Activated CD4-positive, alpha-beta T cell treated with anti-CD3 and anti-CD28 coated beads, Interleukin-2, amount 50 U/mL, for 4 hours (primary cell): ENCODE measurements at places on chromosomes 2 and 18.

GRCh38 chr2:72965770-72966450 is 48.6 kb downstream of the EMX1 start:
- DNase-seq: no peak

DNA sequence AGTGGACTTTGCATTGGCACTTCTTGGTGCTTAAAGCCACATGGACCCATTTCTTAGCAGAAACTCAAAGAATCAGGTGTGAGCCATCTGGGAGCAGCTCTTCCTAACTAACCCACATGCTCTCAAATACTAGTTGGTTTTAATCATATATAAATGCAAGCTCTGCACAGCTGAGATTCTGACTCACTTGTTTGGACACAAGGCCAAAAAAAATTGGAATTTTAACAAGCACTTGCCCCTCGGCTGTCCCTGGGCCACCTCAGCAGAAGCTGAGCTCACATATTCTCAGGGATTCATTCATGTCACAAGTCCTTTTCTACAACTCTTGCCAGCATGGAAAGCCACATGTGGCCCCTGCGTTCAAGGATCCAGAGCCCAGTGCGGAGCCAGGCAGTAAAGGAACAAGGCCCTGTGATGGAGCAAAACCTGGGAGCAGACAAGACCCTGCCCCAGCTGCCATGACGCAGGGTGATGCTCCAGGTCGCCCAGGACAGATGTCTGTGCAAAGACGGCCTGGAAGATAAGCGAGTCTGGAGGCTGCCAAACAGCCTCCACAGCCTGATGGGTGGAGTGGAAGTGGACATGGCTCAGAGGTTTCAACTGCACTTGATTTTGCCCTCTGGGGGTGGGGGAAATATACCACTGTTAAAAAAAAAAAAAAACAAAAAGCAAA is 266.5 kb downstream of the EIPR1 start:
- no peak for DNase-seq

GRCh38 chr2:235659767-235660322 is 166.0 kb downstream of the AGAP1 start:
- DNase-seq: no peak

- no peak for DNase-seq
Measured at GRCh38 chr18:47420130-47420529, 168.7 kb upstream of the SKOR2 start.

DNA sequence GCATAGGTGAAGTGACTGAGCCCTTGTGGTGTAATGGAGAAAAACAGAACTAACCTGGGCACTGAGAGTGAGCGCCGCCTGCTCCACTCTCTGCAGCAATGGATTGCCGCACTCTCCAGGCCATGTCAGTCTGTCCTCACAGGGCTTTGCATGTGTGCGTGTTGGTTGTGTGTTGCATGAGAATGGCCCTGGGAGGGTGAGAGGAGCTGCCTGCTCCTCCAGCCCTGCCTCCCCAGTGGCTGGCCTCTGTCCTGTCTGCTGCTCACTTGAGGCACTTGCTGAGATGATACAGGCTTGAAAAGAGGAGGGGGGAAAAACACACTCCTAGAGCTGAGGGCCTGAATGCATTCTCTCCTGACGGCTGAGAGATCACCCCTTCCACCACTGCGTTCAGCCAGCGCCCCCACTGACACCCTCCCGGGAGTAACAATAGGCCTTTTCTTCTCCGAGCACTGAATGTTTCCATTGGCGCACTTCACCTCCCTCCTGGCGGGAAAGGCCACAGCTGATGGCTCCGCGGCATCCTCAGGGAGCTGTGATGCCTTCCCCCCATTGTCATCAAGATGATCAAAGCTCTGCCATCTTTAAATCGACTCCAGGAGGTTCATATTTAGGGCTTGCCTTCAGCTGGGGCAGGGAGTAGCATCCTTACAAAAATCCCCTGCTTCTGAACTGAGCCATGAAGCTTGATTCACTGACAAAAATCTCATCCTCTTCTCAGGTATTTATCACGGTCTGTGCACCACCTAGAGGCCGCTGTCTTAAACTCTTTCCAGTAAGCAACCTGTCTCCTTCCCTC is 49.9 kb upstream of the DAPL1 start:
- peak; percentile 20 for DNase-seq

DNA sequence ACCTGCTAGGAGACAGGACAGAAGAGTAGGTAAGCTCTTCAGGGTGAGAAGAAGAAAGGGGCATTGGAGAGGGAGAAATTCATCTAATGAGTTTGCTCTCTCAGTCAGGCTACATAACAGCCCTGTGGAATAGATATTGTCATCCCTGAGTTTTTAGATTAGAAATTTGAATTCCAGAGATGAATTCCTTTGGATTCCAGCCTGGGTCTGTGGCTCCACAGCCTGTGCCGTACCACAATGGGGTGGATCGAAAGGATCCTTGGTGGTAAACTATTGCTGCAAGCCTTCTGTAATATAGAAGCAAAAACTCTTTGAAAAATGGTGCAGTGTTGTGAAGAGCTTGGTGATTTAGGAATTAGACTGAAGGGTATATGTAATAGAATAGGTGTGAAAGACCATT is 21.0 kb downstream of the MYO1B start:
- DNase-seq: no peak

DNA sequence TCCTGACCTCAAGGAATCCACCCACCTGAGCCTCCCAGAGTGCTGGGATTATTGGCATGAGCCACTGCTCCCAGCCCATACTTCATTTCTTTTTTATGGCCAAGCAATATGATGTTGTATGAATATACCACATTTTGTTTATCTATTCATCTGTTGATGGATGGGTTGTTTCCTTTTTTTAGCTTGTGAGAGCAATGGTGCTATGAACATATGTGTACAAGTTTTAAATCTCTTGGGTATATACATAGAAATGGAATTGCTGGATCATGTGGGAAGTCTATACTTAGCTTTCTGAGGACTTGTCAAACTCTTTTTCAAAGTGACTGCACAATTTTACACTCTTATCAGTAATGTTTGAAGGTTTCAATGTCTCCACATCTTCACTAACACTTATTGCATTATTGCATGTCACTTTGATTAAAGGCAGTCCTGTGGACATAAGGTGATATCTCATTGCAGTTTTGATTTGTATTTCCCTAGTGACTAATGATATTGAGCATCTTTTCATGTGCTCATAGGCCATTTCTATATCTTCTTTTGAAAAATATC is 167.1 kb upstream of the SPHKAP start:
- DNase-seq: no peak
